ACHN (cell line): ENCODE measurements at places on chromosomes 6 and 20.

DNA sequence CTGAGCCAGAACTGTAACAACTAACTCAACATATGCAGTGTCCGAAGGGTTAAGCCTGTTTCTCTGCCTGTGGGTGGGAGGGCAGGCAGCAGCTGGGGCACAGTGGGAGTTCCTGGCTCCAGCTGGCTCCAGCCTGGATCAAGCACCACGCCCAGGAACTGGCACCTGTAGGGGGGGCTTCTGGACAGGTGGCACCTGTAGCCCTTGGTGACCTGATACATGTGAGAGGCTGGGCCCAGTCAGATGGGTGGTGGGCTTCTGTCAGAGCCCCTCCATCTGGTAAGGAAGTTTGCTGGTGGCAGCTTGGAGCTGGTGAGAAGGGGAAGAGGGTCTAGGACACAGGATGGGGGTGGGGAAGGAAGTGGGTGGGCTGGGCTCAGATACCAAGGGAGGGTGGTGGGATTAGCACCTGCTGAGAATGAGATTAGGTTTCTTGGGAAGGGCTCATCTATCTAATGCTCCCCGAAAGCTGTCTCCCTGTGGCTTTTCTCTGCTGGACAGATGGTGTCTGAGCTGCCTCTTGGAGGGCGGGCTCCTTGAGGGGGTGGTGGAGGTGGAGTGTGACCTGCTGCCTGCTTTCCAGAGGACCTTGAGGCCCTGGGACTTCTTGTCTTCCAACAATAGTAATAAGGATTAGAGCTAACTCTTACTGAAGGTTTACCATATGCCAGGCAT is 28.5 kb downstream of the BCL2L1 start:
- no peak for DNase-seq

GRCh38 chr6:5214570-5215052 is 46.1 kb downstream of the LYRM4 start:
- DNase-seq, result peak; percentile 34

DNA sequence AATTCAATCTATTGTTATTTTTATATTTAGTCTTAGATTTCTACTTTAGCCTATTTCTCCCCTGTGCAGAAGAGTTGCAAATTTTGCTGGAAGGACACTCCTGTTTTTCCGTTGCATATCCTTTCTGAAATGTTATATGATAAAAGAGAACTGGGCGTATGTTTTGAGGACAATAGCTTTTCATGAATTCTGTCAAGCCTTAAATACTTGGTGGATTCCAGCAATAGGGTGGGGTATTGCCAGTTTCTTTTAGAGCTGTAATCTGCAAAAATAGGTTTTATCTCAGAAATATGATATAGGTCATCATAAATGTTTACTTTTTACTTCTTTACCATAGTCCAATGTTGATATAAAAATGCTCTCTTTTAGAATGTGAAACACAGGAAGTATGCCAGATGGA is 42.0 kb downstream of the VTA1 start:
- no peak for DNase-seq

GRCh38 chr6:8177721-8178120 is 75.4 kb upstream of the EEF1E1 start:
- no peak for DNase-seq

DNA sequence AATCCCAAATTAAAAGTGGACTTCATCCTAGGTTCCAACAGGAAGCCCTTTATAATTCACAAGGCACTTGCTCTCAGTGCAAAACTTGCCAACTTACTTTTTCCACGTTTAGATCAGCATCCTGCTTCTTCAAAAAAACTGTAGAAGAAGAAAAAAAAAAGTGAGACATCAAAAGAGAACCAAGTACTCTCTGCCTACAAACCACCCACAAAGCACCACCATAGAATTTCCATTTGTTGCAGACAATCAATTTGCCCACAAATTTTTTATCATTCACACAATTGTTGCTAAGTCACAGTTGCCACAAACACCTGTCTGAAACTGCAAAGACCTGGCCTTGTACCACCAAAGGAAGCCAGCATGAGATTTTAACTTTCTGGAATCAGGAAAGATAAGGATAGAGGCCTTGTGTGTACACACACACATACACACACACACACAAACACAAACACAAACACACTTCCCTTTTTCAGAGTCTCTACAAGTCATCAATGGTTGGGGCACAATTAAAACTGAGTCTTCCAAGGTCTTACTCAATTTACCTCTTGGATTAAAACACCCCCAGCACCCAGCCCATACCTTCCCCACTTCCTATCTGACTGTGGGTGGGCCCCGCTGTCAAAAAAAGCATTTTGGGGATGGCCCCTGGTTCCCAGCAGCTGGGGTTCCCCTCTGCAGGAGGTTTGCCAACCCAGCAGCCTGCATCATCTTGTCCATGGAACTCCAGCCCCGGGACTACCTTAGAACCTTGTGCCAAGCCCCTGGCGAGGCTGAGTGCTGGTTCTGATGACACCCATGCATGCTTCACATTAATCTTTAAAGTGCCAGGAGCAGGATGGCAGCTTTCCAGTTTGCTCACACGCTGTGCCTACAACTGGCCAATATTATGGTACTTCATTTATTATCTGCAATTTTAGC is 26.5 kb downstream of the FYN start:
- DNase-seq, result no peak

DNA sequence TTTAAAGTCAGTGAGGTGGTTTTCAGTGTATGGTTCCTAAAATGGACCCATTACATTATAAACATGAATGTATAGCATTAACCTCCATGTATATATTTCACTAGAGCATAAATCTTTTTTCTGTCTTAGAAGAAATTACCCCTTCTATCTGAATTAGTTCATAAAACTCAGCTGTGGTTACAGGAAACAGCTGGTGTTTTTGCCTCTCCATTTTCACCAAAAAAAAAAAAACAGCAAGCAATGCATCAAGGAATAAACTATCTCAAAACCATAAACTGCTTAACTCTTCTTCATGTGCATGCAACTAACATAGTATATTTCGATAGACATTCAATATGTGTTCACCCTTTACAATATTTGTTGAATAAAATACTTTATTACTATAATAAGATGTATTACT is 40.2 kb downstream of the MOXD1 start:
- no peak for DNase-seq
